ENCODE measurements at places on chromosomes 3 and 15. TPM values are rescaled to one million over a fixed set of nuclear protein-coding genes. Genes with fewer than 3 reads are reported as not detected.
A peak's percentile ranks its signal among the peaks of the same experiment; 100 is the strongest.

DNA sequence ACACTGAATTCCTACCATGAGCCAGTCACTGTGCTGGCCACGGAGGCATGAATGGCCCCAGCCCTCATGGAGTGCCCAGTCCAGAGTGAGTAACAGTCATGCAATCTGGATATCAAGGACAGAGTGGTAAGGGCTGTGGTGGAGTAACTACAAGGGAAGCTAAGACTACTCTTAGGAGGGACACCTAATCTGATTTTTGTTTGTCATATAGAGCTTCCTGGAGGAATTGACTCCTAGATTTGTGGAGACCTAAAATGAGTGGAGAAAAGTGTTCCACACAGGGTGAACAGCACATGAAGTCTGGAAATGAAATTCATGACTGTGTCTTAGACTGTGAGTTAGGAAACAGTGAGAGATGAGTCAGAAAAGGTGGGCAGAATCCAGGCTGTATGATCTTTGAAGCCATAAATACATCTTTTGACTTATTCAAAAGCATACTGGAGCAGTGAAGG is 219.9 kb downstream of the NFKBIZ start:
- H3K36me3 ChIP-seq = no peaks in the 10 kb centered on the region
- H3K4me3 ChIP-seq = no peak overlapping the region
- DNase-seq = no peak
- no peak overlapping the region for H3K27ac ChIP-seq

- peaks cover 4% of the 10 kb centered on the region for H3K36me3 ChIP-seq
- H3K27me3 ChIP-seq = peaks cover 7% of the 10 kb centered on the region
- no peak overlapping the region for H3K4me3 ChIP-seq
- H3K4me1 ChIP-seq = no peaks in the 10 kb centered on the region
Measured at GRCh38 chr3:171850320-171850959, 7.3 kb downstream of the TMEM212 start.

LRRK1 gene
- not detected for polyA plus RNA-seq

DNA sequence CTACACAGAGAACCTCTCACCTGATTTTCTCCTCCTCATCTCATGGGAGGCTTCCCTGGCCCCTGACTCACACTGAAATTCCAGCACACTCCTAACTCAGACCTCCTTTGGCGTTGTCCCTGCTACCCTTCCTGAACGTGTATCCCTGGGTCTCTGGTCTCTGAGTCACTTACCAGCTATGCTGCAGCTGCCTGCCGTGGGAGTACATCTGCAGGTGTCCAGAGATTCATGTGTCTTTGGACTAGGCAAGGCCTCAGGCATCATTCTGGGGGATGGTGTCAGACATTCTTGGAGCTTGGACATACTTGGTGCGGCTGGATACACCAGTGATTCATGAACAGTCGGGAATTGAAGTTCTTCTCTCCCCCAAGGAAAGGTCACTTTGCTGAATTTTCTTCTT is 148.8 kb upstream of the TRIM42 start:
- no peak overlapping the region for H3K4me3 ChIP-seq
- no peaks in the 10 kb centered on the region for H3K36me3 ChIP-seq
- H3K27me3 ChIP-seq = peaks cover 3% of the 10 kb centered on the region
- no peak overlapping the region for H3K27ac ChIP-seq
- no peak for DNase-seq
- no peaks in the 10 kb centered on the region for H3K4me1 ChIP-seq

- no peaks in the 10 kb centered on the region for H3K27me3 ChIP-seq
- H3K36me3 ChIP-seq = no peaks in the 10 kb centered on the region
Measured at GRCh38 chr3:126129398-126129891, 45.5 kb upstream of the SLC41A3 start.

- H3K4me3 ChIP-seq = no peak overlapping the region
- DNase-seq = peak; percentile 9
- H3K36me3 ChIP-seq = no peaks in the 10 kb centered on the region
- H3K27me3 ChIP-seq = peaks cover 6% of the 10 kb centered on the region
- no peak overlapping the region for H3K27ac ChIP-seq
- H3K4me1 ChIP-seq = no peaks in the 10 kb centered on the region
Measured at GRCh38 chr15:77907824-77908751, 169.4 kb downstream of the TBC1D2B start.

ZPLD1 gene
- not detected for polyA plus RNA-seq

DNA sequence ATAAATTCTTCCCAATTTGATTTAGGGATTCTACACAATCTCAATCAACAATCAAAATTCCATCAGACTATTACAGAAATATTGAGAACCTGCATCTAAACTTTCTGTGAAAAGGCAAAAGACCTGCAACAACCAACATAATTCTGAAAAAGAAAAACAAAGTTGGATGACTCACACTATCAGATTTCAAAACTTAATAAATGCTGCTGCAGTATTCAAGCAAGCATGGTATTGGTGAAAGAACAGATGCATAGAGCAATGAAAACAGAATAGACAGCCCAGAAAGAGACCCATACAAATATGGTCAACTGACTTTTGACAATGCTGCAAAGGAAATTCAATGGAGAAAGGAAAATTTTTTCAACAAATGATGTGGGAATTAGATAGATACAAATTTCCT is 477.1 kb upstream of the NR2F2 start:
- no peak for DNase-seq
- H3K4me1 ChIP-seq = peaks cover 19% of the 10 kb centered on the region
- H3K27ac ChIP-seq = no peak overlapping the region
- peaks cover 7% of the 10 kb centered on the region for H3K36me3 ChIP-seq

- no peak for DNase-seq
- H3K4me1 ChIP-seq = peaks cover 22% of the 10 kb centered on the region
- H3K36me3 ChIP-seq = no peaks in the 10 kb centered on the region
- H3K4me3 ChIP-seq = no peak overlapping the region
Measured at GRCh38 chr15:68232449-68232848, 2.9 kb upstream of the CLN6 start.

DNAJA4 gene
- 8.2 TPM for polyA plus RNA-seq

TMEM40 gene
- polyA plus RNA-seq = 7.0 TPM

CPNE9 gene
- polyA plus RNA-seq = not detected

GRCh38 chr15:100109486-100110035 is 232.2 kb downstream of the ADAMTS17 start:
- peaks cover 7% of the 10 kb centered on the region for H3K27me3 ChIP-seq
- no peaks in the 10 kb centered on the region for H3K36me3 ChIP-seq
- H3K4me3 ChIP-seq = no peak overlapping the region
- H3K27ac ChIP-seq = no peak overlapping the region

GRCh38 chr3:184712248-184713039 is 580 bp upstream of the MAGEF1 start:
- H3K27me3 ChIP-seq = no peaks in the 10 kb centered on the region
- peak overlapping the region; percentile 92 for H3K27ac ChIP-seq
- H3K4me3 ChIP-seq = peak overlapping the region; percentile 89
- H3K4me1 ChIP-seq = peaks cover 34% of the 10 kb centered on the region
- no peak for DNase-seq

DNA sequence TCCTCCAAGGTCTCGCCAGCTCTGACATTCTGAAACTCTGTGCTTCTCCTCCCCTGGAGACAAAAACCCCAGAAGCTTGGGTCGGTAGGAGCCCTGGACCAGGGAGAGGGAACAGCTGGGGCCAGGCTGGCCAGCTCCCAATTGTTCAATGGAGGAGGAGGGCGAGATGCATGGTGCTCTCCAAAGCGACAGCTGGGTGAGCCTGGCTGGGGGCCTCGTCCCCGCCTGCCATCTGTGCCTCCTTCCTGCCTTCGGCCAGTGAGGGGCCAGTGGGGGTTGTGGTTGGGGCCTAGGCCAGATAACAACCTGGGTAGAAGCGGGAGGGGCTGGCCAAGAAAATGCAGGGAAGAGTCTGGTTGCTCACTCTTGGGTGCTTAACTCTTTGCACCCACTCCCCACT is 79.4 kb downstream of the CORO2B start:
- no peak for DNase-seq

SH2D7 gene
- polyA plus RNA-seq = not detected

GRCh38 chr3:120449701-120450599 is 842 bp downstream of the FSTL1 start:
- no peak for DNase-seq
- H3K27ac ChIP-seq = no peak overlapping the region
- no peaks in the 10 kb centered on the region for H3K36me3 ChIP-seq
- peaks cover 7% of the 10 kb centered on the region for H3K4me1 ChIP-seq
- H3K27me3 ChIP-seq = peaks cover 12% of the 10 kb centered on the region
- peak overlapping the region; percentile 58 for H3K4me3 ChIP-seq

- H3K4me1 ChIP-seq = no peaks in the 10 kb centered on the region
- no peak overlapping the region for H3K4me3 ChIP-seq
- H3K27me3 ChIP-seq = no peaks in the 10 kb centered on the region
- H3K27ac ChIP-seq = no peak overlapping the region
Measured at GRCh38 chr3:35404571-35404970, 234.8 kb upstream of the ARPP21 start.

DNA sequence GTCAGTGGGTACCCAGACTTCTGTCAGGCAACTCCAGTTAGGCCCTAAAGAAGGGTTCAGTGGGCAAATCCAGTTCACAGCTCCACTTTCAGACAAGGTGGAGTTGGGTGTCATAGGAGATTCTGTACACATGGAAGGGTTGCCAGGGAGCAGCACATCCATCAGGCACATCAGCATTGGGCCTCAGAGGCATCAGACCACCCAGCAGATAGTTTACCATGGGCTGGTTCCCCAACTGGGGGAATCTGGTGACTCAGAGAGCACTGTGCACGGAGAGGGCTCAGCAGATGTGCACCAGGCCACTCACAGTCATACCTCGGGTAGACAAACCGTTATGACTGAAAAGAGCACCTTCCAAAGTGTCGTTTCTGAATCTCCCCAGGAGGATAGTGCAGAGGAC is 27.2 kb downstream of the SYNM start:
- DNase-seq = no peak
- no peaks in the 10 kb centered on the region for H3K27me3 ChIP-seq
- H3K4me1 ChIP-seq = no peaks in the 10 kb centered on the region
- H3K4me3 ChIP-seq = no peak overlapping the region
- no peak overlapping the region for H3K27ac ChIP-seq

MGA gene
- 5.9 TPM for polyA plus RNA-seq

ZNF860 gene
- polyA plus RNA-seq = not detected

GRCh38 chr3:117052395-117052794 is 342.8 kb downstream of the TUSC7 start:
- no peak overlapping the region for H3K4me3 ChIP-seq
- H3K36me3 ChIP-seq = no peaks in the 10 kb centered on the region
- H3K27me3 ChIP-seq = no peaks in the 10 kb centered on the region
- H3K4me1 ChIP-seq = no peaks in the 10 kb centered on the region

UPK1B gene
- polyA plus RNA-seq = not detected

PLCH1 gene
- not detected for polyA plus RNA-seq

DNA sequence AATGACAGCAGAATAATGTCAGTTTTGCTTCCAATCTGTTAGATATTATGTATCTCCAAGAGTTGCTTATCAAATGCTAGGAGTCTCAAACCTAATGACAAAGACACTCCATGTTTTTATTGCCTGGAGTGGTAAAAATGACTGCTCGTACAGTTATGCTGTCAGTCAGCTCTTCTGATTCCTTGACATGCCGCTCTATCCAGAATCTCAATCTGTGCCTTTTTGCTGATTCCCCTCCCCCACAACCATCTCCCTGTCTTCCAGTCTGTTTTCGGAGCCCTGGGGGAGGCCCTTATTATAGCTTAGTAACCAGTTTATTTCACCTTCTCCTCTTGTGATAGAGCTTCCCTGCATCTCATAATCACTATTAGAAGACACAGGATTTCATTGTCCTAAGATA is 2.6 kb downstream of the MKRN2 start:
- H3K4me1 ChIP-seq = peaks cover 49% of the 10 kb centered on the region
- peaks cover 1% of the 10 kb centered on the region for H3K36me3 ChIP-seq
- H3K27ac ChIP-seq = no peak overlapping the region
- H3K4me3 ChIP-seq = peak overlapping the region; percentile 48
- peaks cover 19% of the 10 kb centered on the region for H3K27me3 ChIP-seq
- DNase-seq = no peak

DNA sequence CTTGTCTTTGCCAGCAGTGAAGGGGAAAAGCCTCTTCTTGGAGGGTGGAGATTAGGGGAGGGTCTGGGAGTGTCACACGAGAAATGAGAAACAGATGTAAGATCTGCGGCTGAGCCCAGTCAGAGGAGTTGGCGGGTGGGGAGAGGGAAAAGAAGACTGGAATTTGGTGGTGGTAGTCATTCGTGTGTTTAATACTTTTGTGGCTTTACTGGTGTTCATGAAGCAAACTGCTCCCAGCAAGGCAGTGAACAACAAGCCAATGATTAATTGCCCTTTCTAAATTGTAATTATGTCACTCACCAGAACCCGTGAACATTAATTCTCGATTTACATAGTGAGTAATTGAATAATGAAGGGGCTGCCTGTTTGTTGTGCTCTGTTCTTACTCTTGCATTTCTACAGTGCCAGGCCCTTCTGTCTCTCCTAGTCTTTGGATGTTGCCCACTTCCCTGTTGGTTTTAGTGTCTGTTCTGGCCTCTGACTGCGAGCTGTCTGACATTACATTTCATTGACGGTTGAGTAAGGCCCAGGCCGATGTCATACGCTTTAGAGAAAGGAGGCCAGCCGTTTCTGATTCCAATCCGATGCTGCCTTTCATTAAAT is 78.0 kb downstream of the CHCHD6 start:
- peaks cover 6% of the 10 kb centered on the region for H3K4me1 ChIP-seq
- H3K36me3 ChIP-seq = no peaks in the 10 kb centered on the region
- no peak for DNase-seq
- peaks cover 3% of the 10 kb centered on the region for H3K27me3 ChIP-seq

GRCh38 chr3:14113965-14114635 is 10.6 kb downstream of the CHCHD4 start:
- H3K27me3 ChIP-seq = no peaks in the 10 kb centered on the region
- no peak overlapping the region for H3K27ac ChIP-seq
- H3K36me3 ChIP-seq = peaks cover 10% of the 10 kb centered on the region
- H3K4me1 ChIP-seq = no peaks in the 10 kb centered on the region

DNA sequence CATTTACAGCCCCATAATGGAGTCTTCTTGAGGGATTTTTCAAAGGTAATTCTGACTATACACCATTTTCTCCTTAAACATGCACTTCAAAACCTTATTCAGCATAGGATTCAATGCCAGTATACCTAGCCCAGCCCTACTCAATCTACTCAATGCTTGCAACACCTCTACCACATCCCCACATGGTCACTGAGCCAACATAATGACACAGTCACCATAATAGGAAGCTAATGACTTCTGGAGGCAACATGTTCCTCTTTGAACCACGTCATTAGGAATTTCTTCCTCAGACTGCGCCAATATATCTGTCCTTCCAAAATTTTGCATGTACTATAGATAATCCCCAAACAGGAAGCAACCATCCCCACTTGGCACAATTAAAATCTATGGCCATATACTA is 153.9 kb upstream of the SETMAR start:
- no peak overlapping the region for H3K4me3 ChIP-seq
- DNase-seq = no peak
- no peaks in the 10 kb centered on the region for H3K4me1 ChIP-seq
- no peaks in the 10 kb centered on the region for H3K27me3 ChIP-seq
- H3K27ac ChIP-seq = no peak overlapping the region
- H3K36me3 ChIP-seq = no peaks in the 10 kb centered on the region

- no peaks in the 10 kb centered on the region for H3K4me1 ChIP-seq
- H3K27me3 ChIP-seq = peaks cover 5% of the 10 kb centered on the region
- no peaks in the 10 kb centered on the region for H3K36me3 ChIP-seq
- no peak overlapping the region for H3K27ac ChIP-seq
- no peak overlapping the region for H3K4me3 ChIP-seq
Measured at GRCh38 chr3:13947912-13948311, 68.0 kb upstream of the WNT7A start.
